ENCODE measurements at places on chromosomes 6 and 20.

GRCh38 chr6:163741743-163742363, 327.3 kb downstream of the QKI start:
- DNase-seq = no peak

GRCh38 chr6:127403636-127404035, 55.6 kb downstream of the KIAA0408 start:
- DNase-seq = no peak

DNA sequence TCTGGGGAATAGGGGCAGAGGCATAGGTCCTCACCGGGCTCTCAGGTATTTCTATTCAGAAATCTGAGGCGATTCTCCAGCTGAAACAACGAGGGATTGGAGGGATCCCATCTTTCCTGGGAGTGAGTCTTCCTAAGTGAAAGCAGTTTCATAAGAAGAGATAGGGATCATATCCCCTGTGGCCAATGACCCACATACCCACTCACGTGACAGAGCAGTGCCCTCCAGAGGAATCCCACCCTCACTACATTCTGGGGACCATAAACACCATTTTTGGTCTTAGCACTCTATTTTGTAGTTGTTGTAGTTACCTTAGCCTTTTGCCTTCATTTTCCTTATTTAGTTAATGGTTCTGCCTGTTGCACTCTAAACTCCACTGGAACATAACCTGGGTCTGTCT, 121.1 kb downstream of the GPR63 start:
- DNase-seq = no peak

DNA sequence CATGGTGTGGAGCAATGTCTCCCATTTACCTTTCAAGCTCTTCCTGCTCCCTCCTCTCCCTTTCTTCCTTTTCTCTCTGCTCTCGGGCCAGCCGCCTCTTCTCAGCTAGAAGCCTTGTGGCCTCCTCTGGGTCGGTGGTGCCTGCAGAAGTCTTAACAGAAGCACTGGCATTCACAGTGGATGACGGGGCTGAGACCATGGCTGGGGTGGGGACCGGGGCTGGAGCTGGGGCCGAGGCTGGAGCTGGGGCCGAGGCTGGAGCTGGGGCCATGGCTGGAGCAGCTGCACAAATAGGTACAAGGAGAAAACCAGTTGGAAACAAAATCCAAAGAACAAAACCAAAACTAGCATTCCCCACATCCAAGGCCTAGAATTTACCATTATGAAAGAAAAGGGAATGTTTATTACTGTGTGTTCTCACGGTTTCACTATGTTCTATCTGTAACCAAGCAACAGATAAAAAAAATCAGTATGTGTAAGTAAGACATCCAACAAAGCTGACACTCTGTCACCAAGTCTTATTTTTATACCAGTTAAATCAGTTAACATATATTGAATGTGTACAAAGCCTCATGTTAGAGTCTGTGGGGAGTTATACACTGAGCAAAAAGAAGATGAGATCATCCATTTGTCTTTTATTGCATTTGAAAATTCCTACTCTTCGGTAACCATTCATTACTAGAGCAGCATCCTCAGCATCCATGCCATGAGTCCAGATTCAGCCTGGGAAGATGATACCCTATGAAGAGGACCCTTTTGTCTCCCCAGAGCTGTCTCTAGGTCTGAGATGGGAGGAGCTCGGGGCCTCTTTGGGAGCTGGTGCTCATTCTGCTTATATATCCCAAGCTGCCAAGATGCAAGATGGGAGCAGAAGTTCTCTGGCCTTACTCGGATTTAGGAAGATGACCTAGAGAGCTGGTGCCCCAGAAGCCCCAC, 73.0 kb upstream of the BCLAF1 start:
- no peak for DNase-seq

DNA sequence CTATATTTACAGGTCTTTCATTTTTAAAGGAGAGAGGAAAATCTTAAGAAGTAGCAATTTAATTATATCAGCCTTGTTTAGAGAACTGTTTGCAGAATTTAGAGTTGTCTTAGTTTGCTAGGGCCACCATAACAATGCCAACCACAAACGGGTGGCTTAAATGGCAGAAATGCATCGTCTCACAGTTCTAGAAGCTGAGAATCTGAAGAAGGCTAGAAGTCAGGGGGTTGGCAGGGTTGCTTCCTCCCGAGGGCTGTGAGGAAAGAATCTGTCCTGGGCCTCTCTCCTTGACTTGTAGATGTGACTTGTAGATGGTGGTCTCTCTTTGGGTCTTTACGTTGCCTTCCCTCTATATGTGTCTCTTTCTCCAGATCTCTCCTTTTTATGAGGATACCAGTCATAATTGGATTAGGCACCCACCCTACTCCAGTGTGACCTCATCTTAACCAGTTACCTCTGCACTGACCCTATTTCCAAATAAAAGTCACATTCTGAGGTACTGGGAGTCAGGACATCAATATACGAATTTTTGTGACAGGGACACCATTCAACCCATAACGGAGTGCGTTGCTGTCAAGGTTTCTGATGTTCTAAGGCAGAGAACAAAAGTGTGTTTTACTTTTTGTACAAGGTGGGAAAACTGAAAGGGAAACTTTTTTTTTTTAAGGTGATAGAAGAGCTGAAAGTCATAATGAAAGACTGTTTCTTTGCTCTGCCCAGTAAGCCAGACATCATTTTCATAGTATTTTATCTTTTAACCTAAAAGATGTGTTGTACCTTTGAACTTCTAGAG, 84.4 kb downstream of the SAMD3 start:
- no peak for DNase-seq

- no peak for DNase-seq
Observed at GRCh38 chr20:12941025-12941424, 67.7 kb upstream of the SPTLC3 start.

DNA sequence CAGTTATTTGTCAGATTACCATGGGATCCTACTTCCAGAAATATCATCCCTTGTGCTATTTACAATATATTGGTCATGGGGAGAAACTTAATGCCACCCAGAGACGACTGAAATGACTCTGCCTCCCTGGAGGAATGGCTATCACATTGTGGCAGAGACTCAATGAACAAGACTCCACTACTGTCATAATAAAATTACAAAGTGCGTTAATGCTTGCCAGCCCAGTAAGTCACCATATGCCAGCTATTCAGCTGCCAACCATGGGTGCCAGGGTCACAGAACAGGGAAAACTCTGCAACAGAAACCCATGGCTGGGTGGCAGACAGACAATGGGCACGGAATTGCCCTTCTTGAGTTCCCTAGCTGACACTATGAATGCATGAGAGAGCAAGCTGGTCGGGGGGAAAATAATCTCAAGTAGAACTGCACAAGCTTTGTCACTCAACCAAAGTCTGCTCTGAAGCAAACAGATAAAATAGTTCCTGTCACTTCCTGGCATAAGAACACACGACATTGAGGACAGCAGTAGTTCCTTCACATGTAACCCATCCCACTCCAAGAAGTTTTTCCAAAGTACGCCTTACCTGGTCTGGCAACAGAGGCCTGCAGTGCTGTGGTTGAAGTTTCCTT, 32.1 kb downstream of the TP53INP2 start:
- no peak for DNase-seq

DNA sequence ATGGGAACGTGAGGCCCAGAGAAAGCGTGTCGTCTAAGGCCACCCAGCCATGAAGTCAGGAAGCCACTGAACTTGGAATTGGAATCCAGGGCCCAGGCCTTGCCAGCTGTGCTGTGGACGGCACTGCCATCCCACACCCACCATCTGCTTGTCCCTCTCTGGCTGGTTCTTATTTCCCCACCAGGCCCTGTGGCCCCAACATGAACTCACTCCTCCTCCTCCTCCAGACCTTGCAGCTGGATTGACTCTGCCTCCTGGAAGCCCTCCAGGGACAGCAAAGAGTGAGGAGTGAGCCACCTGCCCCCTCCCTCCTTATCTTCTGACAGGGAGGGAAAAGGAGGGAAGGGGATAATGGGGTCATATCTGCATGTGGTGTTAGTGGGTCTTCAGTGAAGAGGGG, 16.0 kb upstream of the IP6K3 start:
- no peak for DNase-seq

DNA sequence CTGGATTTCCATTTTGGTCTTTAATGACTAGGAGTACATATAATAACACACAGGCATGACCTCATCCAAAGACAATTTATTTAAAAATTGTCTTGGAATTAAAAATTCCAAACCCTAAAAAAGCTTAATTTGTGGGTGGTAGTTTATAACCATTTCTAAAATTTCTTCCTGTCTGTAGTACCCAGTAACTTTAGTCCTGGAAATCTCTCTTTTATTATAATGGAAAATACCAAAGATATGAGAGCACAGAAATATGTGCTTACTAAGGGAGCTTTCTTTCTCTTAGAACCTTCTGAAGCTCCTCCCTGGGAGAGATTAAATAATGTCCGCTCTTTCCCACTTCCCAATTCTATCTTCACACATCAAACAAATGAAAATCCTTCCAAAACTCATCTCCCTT, 70.5 kb upstream of the PRL start:
- no peak for DNase-seq

- no peak for DNase-seq
Observed at GRCh38 chr20:33594743-33595142, 67.4 kb upstream of the C20orf144 start.

DNA sequence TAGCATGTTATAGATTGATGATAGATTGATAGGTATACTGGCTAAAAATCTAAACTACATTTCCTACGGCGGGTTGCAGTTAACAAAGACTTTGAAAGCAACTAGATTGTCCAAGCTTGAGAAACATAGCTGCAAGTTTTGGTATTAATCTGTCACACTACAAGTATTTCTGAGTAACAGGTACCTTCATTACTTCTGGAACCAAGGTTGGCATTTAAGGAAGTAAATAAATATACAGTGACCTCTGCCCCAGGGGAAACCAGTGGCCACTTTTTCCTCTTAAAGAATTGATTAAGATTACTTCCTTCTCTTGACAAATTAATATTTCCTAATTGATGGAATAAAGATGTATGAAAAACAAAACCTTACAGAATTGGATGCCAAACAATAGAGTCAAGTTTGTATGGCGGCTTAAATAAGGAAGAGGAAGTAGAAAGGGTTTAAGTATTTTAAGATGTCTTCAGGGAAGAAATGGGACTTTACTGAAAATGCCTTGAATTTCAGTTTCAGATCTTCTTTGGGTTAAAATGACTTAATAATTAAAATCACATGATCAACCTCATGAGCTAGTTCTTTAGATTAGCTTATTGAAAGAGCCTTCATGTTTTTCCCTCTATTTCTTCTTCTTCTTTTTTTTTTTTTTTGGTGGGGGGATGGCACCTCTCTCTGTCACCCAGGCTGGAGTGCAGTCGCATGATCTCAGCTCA, 132.8 kb downstream of the DOK5 start:
- no peak for DNase-seq

- no peak for DNase-seq
Observed at GRCh38 chr20:9483131-9483530, 31.3 kb upstream of the LAMP5 start.

GRCh38 chr6:165967810-165968407, 199.7 kb downstream of the TBXT start:
- no peak for DNase-seq

- DNase-seq = no peak
Observed at GRCh38 chr6:40585223-40585622, 1.9 kb downstream of the LRFN2 start.

GRCh38 chr6:169975701-169976100, 224.3 kb downstream of the ERMARD start:
- no peak for DNase-seq

Measured in stimulated activated CD8-positive, alpha-beta memory T cell treated with anti-CD3 and anti-CD28 coated beads, Interleukin-15, amount 100 ng/mL, for 4 hours (primary cell).